ENCODE measurements at places on chromosomes 12 and 14.

GRCh38 chr12:46956451-46957035, 122.9 kb upstream of the PCED1B start:
- no peak for DNase-seq

- DNase-seq: no peak
Measured at GRCh38 chr12:132056320-132056719, 87.8 kb downstream of the DDX51 start.

DNA sequence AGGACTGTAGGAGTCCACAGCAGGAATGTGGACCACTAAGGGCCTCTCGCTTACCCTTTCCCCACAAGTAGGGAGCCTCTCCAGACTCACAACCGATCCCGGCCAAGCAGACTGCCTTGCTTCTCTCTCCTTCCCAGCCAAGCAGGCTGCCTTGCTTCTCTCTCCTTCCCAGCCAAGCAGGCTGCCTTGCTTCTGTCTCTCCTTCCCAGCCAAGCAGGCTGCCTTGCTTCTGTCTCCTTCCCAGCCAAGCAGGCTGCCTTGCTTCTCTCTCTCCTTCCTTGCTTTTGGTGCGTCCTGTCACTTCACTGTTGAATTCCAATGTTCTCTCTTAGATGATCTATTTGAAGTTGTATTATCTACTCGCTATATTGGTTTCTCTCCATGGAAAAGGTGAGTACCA, 32.6 kb upstream of the CCND2 start:
- no peak for DNase-seq

GRCh38 chr12:70068743-70069142, 174.5 kb upstream of the CNOT2 start:
- DNase-seq: no peak

DNA sequence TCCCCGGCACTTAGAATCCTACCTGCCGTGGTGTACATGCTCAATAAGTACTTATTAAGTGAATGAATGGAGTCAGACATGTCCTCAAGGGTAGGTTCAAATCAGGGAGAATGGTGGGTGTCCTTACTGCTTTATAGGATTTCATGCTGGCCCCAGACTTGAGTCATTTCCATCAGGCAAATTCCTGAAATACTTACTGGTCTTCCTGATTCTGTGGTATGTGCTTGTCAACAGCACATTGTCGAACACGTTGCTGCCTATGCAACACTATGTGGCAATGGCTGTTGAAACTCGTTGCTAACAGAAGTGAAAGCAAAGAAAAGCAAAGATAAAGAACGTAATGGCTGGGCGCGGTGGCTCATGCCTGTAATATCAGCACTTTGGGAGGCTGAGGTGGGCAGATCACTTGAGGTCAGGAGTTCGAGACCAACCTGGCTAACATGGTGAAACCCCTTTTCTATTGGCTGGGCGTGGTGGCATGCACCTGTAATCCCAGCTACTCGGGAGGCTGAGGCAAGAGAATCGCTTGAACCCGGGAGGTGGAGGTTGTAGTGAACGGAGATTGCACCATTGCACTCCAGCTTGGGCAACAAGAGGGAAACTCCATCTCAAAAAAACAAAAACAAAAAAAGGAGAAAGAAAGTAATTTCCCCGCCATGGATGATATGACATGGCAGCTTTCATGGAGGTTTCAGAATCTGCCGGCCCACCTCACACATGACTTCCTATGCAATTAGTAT, 214.9 kb downstream of the ZFP36L1 start:
- DNase-seq: no peak

GRCh38 chr14:19754172-19754571, 10.8 kb downstream of the OR4Q3 start:
- no peak for DNase-seq

- DNase-seq: no peak
Measured at GRCh38 chr14:40273417-40273816, 841.2 kb upstream of the FBXO33 start.

GRCh38 chr12:92886131-92886530, 43.0 kb downstream of the EEA1 start:
- no peak for DNase-seq

- no peak for DNase-seq
Measured at GRCh38 chr12:91579516-91580263, 397.1 kb upstream of the DCN start.

GRCh38 chr14:26685401-26685800, 87.6 kb upstream of the NOVA1 start:
- DNase-seq: no peak

GRCh38 chr12:108371801-108372344, 32.8 kb upstream of the CMKLR1 start:
- no peak for DNase-seq

- DNase-seq: no peak
Measured at GRCh38 chr12:14694970-14695369, 1.4 kb downstream of the GUCY2C start.

- no peak for DNase-seq
Measured at GRCh38 chr12:129234209-129234608, 380.9 kb downstream of the GLT1D1 start.

GRCh38 chr12:57746025-57746424, 1.2 kb downstream of the TSPAN31 start:
- no peak for DNase-seq

- no peak for DNase-seq
Measured at GRCh38 chr12:51262758-51263177, 7.4 kb downstream of the SMAGP start.

DNA sequence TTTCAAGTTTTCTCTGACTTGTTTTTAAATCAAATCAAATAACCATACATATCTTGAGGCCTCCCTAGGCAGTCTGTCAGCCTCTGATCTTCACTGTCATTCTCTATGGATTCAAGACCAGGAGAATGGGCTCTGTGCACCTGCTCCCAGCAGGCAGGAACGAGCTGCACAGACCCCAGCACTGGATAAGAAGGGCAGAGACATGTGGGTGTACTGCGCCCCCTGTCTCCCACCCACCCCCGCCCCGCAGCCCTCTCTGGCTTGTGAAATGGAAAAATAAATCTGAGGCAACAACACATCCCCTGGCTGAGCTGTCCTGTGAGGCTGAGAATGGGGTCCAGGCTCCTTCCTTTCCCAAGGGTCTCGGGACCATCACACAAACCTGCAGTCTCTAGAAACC, 26.3 kb downstream of the CLMN start:
- no peak for DNase-seq

DNA sequence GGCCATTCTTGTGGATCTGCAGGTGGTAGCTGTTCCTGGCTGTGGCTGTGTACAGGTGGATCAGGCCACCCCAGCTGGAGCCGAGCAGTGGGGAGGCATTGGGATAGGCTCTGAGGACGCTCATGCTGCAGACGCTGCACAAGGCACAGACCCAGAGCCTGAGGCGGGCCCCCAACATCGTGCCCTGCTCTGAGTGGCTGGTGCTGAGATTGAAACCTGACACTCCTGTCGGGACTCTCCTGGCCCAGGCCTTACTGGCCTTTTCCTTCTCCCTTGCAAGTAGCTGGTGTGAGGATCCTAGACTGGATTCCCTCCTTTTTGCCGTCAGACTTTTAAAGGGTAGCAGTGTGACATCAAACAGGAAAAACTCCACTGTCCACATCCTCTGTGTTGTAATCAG, at the start of gene FGF23:
FGF23 (minus strand) TSS at position 308 of the 400 bp plus-strand sequence; CDS start at position 178, 130 bp downstream.
- no peak for DNase-seq

GRCh38 chr14:57182760-57183503, 85.8 kb downstream of the EXOC5 start:
- no peak for DNase-seq

- DNase-seq: no peak
Measured at GRCh38 chr12:8867786-8868185, 45.4 kb downstream of the A2ML1 start.

GRCh38 chr12:6752167-6752920, 597 bp downstream of the MLF2 start:
- no peak for DNase-seq

- no peak for DNase-seq
Measured at GRCh38 chr14:68626386-68626785, 166.5 kb downstream of the ZFP36L1 start.

DNA sequence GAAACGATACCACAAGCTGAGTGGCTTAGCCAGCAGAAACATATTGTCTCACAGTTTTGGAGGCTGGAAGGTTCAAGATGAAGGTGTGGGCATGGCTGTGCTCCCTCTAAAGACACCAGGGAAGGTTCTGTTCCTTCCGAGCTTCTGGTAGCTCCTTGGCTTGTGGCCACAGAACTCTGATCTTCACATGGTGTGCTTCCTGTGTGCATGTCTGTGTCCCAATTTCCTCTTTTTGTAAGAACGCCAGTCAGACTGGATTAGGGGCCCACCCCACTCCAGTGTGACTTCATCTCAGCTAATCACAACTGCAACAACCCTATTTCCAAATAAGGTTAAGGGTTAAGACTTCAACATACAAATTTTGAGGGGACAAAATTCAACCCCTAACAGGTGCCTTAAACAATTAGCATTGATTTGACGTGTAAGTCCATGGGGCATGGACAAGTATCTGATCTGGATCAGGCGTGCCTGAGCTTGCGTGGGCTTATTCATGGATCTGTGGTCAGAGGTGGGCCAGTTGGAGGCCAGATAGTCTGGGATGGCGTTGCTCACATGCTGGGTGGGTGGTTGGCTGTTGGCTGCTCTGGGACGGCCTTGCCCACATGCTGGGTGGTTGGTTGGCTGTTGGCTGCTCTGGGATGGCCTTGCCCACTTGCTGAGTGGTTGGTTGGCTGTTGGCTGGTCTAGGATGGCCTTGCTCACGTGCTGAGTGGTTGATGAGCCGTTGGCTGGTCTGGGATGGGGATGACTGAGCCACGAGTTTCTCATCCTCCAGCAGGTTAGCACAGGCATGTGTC, 88.5 kb downstream of the LGMN start:
- no peak for DNase-seq

- no peak for DNase-seq
Measured at GRCh38 chr12:105418229-105418628, 87.7 kb downstream of the C12orf75 start.

DNA sequence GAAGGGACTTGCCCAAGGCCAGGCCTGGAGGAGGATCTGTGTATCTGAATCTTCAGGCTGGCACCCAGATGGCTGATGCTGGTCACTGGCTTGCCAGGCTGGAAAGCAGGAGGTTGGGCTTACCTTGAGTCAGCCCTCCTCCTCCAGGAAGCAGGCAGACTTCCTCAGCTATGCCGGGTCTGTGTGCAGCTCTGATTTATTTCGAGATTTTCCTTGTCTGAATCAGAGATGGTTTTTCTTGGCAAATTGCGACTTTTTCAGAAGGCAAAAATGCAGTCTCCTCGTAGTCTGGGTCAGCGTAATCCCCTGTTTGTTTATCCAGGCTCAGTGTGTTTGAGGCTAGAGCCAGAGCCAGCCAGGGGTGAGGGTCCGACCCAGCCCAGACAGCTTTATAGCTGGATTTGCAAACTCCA, 48.9 kb downstream of the SMOC1 start:
- DNase-seq: no peak

GRCh38 chr12:1093166-1093751, 102.2 kb downstream of the ERC1 start:
- no peak for DNase-seq

- DNase-seq: no peak
Measured at GRCh38 chr12:5395443-5396271, 36.3 kb upstream of the NTF3 start.

- DNase-seq: no peak
Measured at GRCh38 chr14:102351023-102351422, 11.7 kb downstream of the CINP start.

Measured in stimulated activated CD4-positive, alpha-beta T cell treated with anti-CD3 and anti-CD28 coated beads, Interleukin-12 subunit alpha, Interleukin-12 subunit beta, amount 100 ng/mL, for 24 hours (primary cell).